ENCODE measurements at places on chromosomes 1 and 21.
A peak's percentile ranks its signal among the peaks of the same experiment; 100 is the strongest.

GRCh38 chr1:93200714-93201113, 20.2 kb downstream of the CCDC18 start:
- DNase-seq, result no peak

GRCh38 chr1:202155478-202156021, 4.9 kb downstream of the PTPN7 start:
- DNase-seq, result peak; percentile 62

GRCh38 chr1:7474786-7475502, 296.2 kb upstream of the VAMP3 start:
- no peak for DNase-seq

DNA sequence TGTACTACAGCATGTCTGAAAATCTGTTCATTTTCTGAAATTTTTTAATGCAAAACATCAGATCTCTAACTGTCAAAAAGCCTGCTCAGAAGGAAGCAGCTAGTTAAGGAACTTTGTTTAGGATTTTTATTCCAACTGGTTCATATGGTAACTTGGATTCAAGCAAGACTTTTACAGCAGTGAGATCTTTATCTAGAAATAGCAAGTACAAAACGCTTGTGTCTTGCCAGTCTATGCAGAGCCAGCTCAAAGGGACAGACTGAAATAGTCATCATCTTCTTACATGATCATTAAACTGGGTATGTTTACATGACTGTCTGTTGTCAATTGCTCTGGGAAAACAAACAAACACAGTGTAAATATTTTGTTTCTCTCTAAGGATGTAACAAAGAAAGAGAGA, 37.6 kb downstream of the DDAH1 start:
- DNase-seq, result no peak

DNA sequence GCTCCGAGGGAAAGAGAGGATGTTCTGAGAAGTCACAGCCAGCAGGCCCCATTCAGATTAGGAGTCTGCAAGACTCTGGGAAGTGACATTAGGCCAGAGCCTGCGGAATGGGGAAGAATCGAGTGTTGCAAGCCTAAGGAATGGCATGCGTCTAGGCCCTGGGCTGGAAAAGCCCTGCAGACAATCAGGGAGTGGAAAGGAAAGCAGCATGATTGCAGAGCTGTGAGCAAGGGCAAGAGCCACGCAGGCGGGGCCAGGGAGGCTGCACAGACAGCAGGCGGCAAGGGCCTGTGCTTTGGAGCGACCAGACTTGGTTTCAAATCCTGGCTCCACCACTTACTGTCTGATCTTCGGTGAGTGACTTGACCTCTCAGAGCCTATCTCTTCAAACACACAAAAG, 118.2 kb downstream of the RRAGC start:
- DNase-seq, result no peak

GRCh38 chr1:145885738-145886287, at the start of gene ANKRD35:
Gene ANKRD35, minus strand, starts transcription at chr1:145885866. Its CDS starts 108 bp downstream, at chr1:145885758.
- DNase-seq, result peak; percentile 92

GRCh38 chr1:174160109-174160473, 771 bp downstream of the RABGAP1L start:
- peak; percentile 77 for DNase-seq

- DNase-seq, result no peak
These were observed 635.7 kb downstream of the KIF26B start for GRCh38 chr1:245790441-245790840.

- DNase-seq, result peak; percentile 85
These were observed at the start of gene MYOM3 for GRCh38 chr1:24111996-24112779. Gene MYOM3, minus strand, starts transcription at chr1:24112135. Its CDS starts 3,499 bp downstream, at chr1:24108636.

DNA sequence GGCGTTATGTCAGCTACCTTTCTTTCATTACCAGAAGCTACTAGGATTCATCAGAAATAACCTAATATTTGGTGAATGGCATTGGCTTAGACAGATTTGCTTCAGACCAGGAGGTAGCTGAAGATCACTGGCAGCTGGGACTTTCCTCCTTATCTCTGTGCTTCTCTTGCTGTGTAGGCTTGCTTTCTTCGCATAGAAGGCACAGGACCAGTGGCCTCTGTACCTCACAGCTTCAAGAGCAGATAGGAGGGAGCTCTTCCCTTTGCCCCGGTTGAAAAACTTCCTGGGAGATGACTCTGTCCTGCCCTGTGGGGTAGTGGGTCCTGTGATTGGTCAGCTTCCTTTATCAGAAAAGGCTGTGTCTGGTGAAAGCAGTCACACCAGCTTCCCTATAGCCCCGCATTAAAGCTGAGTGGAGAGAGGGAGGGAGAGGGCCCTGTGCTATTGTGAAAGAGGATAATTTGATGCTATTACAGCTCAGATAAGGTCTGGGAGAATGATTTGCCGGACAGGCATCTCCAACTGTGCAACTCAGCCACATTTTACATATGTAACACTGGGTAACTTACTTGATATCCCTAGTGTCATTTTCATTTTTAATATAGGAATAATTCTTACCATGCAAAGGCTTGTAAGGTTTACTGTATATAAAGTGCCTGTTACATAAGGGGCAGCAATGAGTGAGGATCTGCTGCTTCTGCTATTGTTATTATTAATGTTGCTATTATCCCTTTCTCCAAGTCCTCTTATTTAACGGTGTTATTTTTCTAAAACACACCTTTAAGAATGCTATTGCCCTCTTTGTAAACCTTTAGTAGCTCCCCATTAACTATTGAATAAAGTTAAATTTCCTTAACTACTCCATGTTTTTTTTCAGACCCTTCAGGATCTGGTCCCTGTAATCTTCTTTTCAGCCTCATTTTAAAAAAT, 31.6 kb downstream of the OSBPL9 start:
- no peak for DNase-seq

DNA sequence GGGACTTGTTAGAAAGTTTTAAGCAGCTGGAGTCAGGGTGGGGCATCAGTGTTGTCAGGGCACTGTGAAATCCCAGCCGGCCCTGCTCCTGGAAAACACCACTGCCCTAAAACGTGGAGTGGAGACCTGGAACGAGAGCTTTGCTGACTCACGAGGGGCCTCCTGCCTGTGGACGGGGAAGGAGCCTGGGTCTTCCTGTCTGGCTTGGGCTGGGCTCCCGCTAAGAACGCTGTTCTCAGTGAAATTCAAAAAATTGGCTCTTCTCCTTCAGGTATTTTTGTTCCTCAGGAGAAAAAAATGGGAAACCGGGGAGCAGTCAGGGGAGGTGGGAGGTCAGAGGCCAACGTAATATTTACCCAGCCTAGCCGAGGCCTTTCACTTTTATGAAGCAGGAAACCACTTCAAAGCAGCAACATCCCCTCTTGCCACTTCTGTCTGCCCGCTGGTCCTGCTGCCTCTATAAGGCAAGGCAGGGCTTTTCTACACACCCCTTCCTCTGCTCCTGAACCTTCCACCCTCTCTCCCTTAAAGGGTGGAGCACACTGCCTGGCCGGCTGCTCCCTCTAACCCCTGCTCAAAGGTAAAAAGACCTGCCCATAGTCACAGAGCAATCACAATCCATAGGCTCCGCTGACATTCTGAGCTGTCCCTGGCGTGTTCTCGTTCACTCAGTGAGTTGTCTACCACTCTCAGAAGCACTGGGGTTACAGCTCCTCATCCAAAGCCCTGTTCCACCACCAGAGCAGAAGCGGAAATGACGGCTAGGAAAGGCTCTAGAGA, 8.0 kb downstream of the PLXNA2 start:
- DNase-seq, result peak; percentile 69

GRCh38 chr1:39670689-39671088, 1.2 kb downstream of the NT5C1A start:
- DNase-seq, result no peak

DNA sequence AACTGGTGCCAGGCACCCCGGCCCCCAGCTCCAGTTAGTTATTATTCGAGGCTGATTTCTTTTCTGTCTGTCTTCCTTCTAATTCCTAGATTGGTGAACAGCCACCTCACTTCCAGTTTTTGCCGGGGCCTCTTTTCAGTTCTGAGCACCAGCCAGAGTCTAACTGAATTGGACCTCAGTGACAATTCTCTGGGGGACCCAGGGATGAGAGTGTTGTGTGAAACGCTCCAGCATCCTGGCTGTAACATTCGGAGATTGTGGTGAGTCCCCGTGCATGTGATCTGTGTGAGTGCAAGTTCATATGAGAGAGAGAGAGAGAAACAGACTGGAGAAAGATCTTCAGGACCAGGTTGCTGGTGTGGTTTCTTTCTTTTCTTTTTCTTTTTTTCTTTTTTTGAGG, 13.5 kb downstream of the NLRP3 start:
- DNase-seq, result no peak

DNA sequence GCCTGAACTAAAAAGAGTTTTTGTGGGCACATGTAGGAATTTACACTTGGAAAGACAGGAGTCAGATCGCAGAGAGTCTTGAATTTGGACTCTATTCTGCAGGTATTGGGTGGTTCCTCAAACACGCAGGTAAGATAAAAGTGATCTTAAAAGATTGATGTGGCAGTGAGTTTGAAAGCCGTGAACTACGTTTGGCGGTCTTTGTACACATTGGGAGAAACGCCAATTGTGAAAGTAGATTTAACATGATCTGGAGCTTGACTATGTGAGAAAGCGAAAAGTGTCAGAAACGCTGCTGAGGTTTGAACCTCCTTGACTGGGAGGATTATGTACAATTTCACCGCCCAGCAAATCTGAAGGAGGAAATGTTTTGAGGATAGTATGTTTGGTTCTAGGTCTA, 1.5 kb upstream of the PPP2R5A start:
- DNase-seq, result no peak

GRCh38 chr1:211742889-211743529, 67.6 kb upstream of the NEK2 start:
- DNase-seq, result no peak

GRCh38 chr21:45997205-45997494, 15.6 kb downstream of the COL6A1 start:
- DNase-seq, result no peak
